Activated naive CD4-positive, alpha-beta T cell treated with anti-CD3 and anti-CD28 coated beads for 36 hours (primary cell): ENCODE measurements at places on chromosomes 11 and 22. TPM values are rescaled to one million over a fixed set of nuclear protein-coding genes. Genes with fewer than 3 reads are reported as not detected.

ADSL gene
- 129 TPM for total RNA-seq

ALX4 gene
- total RNA-seq = not detected

C11orf42 gene
- total RNA-seq = not detected

MS4A4A gene
- not detected for total RNA-seq

ANO3 gene
- total RNA-seq = not detected

DSCAML1 gene
- total RNA-seq = 0.17 TPM

OR51I1 gene
- total RNA-seq = not detected

MOGAT2 gene
- not detected for total RNA-seq

FOLR2 gene
- not detected for total RNA-seq

NXPE4 gene
- not detected for total RNA-seq

TCF20 gene
- total RNA-seq = 60.0 TPM

OR4D5 gene
- not detected for total RNA-seq

DLG2 gene
- total RNA-seq = 3.3 TPM

OR5B21 gene
- not detected for total RNA-seq

PARVG gene
- total RNA-seq = 67.8 TPM
